ENCODE measurements at places on chromosomes 2 and 18.

DNA sequence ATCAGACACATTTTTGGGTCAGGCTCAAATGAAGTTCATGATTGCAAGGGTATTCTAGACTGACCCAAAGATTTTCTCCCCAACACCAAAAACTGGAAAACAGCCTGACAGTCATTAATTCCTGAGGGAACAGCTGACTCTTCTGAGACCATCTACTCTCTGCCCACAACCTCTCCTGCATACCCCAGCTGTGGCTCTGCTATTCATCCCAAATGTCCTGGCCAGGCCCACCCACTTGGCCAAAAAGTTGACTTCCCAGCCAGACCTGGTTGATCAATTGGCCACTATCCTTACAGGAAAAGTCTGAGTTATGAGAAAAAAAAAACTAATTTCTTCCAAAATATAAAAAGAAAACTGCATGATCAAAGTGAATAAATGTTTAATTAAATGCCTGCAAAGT lies 103.8 kb upstream of the ST3GAL5 start:
- DNase-seq = no peak

- DNase-seq = no peak
These were observed 54.5 kb upstream of the NEMP2 start for GRCh38 chr2:190589008-190589407.

- DNase-seq = no peak
These were observed 5.5 kb upstream of the ST8SIA3 start for GRCh38 chr18:57346876-57347275.

GRCh38 chr18:63878343-63878742 lies 9.2 kb upstream of the SERPINB2 start:
- no peak for DNase-seq

GRCh38 chr2:158487419-158487818 lies 30.7 kb downstream of the PKP4 start:
- no peak for DNase-seq

- DNase-seq = no peak
These were observed 13.8 kb downstream of the RFTN2 start for GRCh38 chr2:197661626-197662025.

DNA sequence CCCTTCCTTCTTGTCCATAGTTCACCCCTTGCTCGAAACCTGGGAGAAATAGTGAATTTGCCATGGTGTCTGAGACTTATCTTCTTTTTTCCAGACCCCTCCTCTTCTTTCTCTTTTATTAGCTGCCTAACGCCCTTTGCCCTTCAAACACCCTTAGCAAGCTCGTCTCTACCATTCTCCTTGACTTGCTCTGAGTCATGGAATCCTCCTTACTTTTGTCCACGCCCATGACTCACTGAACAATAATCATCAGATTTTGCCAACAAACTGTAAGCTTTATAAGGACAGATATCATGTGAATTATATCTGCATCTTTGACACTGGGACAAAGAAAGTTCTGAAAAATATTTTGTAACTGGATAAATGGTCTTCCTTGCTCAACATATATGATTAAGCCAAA lies 67.1 kb upstream of the CNTNAP5 start:
- no peak for DNase-seq

- no peak for DNase-seq
These were observed 196.6 kb upstream of the SOX11 start for GRCh38 chr2:5495586-5495985.

- DNase-seq = no peak
These were observed 99.7 kb downstream of the SLC8A1 start for GRCh38 chr2:40352041-40352702.

GRCh38 chr2:97011977-97012569 lies 25.7 kb upstream of the FAM178B start:
- DNase-seq = no peak

GRCh38 chr2:98505971-98506664 lies 61.5 kb downstream of the INPP4A start:
- no peak for DNase-seq

GRCh38 chr2:131394147-131394931 lies 30.4 kb upstream of the RAB6D start:
- no peak for DNase-seq

DNA sequence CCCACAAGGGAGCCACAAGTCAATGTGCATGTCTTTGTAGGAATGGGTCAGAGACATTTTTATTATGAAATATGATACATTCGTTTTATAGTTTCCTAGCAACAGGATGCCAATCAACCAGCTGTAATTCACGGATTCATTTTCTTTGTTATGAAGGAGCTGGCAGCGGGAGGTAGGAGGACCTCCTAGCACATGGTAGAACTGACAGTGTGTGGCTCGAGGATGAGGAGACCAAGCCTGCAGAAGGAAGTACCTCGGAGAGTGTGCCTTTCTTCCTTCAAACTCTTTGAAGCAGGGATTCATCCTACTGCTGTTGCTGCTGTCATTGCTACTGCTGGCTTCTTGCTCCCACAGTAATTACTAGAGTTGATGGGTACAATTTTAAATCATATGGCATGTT lies 504.8 kb upstream of the KLHL29 start:
- no peak for DNase-seq

DNA sequence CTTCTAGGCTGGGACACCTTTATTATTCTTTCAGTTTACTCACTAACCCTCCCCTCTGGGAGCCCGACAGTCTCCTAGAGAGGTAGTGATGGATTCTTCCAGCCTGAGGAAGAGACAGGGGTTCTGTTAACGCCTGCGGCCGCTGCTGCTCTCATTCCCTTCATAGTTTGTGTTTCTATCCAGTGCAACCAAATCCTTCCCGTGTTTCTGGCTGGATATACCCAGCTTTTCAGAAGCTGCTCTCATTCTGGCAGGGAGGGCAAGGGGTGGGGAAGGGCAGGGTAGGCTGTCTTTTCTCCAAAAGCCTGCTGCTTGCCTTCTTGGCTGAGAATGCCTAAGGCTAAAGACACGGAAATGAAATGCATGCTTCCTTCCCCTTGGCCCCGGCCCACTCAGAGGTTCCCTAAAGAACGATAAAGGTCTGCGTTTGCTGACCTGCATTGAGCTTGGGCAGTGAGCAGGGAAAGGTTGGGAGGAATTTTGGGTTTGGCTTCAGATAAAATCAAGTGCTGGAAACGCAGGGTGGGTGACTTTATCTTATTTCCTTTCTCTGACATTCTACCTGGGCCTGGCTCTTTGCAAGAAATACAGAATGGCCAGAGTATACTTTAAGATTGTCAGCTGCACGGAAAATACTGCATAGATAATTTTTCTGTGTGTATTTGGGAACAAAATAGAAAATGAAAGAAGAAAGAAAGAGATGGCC lies 390.9 kb downstream of the NBAS start:
- DNase-seq = no peak

- no peak for DNase-seq
These were observed 307 bp upstream of the DUSP11 start for GRCh38 chr2:73780237-73780582.

GRCh38 chr2:105674859-105675541 lies 69.7 kb upstream of the NCK2 start:
- peak; percentile 43 for DNase-seq

GRCh38 chr2:101860157-101860556 lies 131.6 kb upstream of the IL1R2 start:
- no peak for DNase-seq

GRCh38 chr2:215347878-215348277 lies 36.0 kb downstream of the ATIC start:
- no peak for DNase-seq

DNA sequence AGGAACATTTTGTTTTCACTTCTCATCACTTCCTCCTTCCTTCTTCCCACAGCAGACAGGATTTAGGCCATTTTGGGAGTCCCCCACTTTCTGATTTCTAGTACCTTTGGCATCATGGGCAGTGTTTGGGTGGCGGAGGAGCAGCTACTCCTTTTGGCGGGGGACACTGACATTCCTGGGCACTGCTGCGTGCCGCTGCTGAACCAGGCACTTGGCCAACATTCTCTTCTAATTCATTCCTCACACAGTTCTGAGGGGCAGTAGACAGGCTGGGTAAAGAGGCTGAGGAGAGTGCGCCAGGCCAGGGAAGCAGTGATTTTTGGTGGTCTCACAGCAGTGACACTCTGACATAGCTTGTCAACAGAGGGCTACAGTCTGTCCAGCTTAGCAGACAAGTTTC lies 270.2 kb downstream of the LOXHD1 start:
- DNase-seq = no peak

GRCh38 chr2:227132986-227133385 lies 31.0 kb downstream of the COL4A4 start:
- DNase-seq = no peak

DNA sequence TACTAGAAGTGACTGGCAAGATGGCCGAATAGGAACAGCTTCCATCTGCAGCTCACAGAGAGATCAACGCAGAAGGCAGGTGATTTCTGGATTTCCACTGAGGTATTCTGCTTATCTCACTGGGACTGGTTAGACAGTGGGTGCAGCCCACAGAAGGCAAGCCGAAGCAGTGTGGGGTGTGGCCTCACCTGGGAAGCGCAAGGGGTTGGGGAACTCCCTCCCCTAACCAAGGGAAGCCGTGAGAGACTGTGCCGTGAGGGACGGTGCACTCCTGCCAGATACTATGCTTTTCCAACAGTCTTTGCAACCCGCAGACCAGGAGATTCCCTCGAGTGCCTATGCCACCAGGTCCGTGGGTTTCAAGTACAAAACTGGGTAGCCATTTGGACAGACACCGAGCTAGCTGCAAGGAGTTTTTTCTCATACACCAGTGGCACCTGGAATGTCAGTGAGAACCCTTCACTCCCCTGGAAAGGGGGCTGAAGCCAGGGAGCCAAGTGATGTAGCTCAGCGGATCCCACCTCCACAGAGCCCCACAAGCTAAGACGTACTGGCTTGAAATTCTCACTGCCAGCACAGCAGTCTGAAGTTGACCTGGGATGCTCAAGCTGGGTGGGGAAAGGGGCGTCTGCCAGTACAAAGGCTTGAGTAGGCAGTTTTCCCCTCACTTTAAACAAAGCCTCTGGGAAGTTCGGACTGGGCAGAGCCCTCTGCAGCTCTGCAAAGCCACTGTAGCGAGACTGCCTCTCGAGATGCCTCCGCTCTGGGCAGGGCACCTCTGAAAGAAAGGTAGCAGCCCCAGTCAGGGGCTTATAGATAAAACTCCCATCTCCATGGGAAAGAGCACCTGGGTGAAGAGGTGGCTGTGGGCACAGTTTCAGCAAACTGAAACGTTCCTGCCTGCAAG lies 40.1 kb downstream of the PLEK start:
- no peak for DNase-seq

GRCh38 chr2:94985636-94986035 lies 39.9 kb upstream of the MAL start:
- DNase-seq = no peak

- no peak for DNase-seq
These were observed 26.5 kb upstream of the KLF11 start for GRCh38 chr2:10016802-10017258.

DNA sequence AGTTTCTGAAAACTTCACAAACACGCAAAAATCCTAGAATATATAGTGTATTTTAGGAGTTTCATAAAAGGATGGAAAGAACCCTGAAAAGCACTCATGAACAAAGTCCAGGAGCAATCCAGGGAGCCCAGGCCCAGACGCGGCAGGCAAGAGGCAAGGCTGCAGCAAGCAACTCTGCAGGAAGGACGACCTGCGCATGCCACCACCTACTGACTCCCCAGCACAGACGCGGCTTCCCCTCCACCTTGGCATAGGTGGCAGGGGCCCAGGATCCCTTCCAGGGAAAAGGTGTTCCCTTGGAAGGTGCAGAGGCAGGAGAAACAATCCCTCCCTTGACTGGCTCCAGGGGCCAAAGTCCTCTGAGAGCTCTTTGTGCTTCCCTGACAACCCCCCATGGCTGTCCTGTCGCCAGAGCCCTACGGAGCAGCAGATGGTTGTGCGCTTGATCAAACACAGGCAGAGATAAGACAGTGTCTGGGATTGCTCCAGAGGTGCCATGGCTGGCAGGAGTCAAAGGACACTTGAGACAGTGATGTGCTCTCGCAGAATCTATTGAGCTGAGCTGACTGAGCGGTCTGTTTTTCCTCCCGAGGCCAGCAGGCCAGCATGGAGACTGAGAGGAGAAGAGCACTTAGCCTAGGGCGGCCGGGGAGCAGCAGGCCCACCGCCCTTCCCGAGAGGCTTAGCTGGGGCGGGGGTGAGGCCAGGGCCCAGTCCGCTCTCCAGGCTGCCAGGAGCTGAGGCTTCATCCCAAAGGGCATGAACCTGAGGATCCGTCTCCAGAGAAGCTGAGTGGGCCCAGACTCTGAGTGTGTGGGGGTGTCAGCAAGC lies 10.8 kb upstream of the AMER3 start:
- no peak for DNase-seq

DNA sequence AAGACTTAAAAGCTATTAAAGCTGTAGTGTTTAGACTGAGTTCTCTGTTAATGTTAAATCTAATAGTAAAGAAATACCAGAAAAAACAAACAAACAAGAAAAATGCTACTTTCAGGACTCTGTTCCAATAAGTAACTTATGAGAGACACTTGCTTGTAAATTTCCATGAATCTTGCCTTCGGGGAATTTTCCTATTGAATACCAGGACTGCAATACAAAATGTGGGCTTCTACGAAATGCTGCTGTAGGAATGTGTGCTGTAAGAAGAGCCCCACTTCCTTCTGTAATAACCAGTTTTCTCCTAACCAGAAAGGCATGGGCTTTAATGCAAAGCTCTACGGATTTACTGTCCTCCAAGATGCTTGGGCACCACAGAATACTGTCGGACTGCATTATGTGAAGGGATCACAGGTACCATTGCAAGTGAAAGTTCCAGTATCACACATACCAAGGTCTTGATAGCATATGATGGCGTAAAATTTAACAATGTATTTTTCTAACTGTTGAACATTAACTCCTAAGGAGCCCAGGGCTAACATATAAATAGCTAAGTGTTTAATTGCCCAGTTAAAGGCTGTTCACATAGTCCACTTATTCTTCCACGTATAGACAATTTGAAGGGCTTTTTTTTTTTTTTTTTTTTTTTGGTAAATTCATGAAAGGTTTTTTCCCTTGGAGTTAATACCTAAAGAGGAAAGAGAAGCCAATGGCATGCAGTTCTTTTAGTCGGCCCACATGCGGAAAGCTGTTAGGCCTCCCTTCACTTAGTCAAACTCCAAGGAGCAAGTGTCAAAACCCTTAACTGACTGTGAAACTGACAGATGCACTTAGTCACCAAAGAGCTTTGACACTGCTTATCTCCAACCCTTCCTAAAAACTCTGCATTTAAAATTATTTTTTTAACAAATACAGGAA lies 564.0 kb upstream of the POU3F3 start:
- DNase-seq = no peak

- DNase-seq = no peak
These were observed 35.4 kb downstream of the TMEM247 start for GRCh38 chr2:46514738-46515137.

DNA sequence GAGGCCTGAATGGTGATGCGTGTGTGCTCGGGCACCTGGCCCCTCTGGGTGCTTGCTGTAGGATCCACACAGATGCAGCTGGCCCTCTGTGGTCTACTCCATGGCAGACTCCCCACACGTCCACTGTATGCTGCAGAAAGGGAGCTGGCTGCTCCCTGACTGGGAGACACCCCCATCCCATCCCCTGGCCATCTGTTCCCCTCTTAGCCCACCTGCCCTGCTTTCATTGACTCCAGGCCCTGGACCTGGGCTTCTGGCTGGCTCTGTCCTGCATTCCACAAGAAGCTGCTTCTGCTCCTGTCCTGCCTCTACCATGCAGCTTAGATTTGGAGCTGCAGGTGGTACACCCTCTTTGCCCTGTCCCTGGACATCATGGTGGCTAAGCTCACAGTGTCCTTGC lies 80.1 kb downstream of the FHOD3 start:
- DNase-seq = no peak

Measured in stimulated activated CD4-positive, alpha-beta T cell treated with anti-CD3 and anti-CD28 coated beads, Interleukin-12 subunit alpha, Interleukin-12 subunit beta, amount 100 ng/mL, for 24 hours (primary cell).